ENCODE measurements at places on chromosomes 3 and 15.

DNA sequence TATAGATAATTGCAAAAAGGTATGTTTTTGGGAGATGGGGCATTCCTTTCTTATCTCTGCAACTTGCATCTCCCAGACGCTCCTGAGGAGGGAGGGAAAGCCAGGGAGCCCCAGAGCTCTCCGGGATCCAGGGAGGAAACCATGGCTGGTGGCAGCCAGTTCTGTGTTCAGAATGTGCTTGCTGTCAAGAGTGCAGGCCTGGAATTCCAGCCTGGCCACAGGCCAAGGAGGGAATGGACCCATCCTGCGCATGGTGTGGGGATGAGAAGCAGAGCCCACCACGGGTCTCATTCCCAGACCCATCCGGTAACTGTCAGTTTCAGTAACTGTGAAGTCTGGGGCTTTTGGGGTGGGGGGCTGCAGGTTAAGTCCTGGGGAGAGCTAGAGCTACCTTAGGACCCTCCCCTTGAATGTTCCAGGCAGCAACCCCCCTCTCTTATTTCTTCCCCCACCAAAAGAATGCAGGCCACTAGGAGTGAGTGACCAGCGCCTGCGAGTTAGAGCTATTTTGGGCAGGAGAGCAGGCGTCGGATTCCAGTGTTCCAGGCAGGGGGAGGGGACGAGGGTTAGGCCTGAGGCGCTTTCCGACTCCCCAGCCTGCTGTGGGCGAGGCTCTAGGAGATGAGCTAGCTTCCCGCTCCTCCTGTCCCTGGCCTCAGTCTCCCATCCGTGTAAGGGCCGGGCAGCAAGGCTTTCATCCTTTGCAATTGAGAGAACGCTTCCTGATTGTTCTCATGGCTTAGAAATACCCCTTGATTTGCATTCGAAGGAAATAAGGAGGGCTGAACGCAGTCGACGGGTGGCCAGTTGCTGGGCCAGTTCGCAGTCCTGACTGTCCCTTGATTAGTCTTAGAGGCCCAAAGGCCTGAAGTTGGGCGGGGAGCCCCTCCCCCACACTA lies 781 bp upstream of the DAG1 start:
- DNase-seq = no peak

- DNase-seq = no peak
These were observed 18.4 kb upstream of the BUB1B start for GRCh38 chr15:40142428-40142827.

DNA sequence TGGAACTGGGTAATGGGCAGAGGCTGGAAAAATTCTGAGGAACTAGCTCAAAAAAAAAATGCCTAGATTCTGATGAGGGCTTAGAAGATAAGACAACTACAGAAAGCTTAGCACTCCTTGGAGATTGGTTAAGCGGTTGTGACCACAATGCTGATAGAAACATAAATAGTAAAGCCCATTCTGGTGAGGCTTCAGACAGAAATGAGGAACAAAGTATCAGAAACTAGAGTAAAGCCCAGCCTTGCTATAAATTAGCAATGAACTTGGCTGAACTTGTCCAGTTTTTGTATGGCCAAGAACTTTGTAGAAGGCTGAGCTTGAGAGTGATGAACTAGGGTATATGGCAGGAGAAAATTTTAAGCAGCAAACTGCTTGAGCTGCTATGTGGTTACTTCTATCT lies 25.4 kb downstream of the GOLGB1 start:
- DNase-seq = no peak

DNA sequence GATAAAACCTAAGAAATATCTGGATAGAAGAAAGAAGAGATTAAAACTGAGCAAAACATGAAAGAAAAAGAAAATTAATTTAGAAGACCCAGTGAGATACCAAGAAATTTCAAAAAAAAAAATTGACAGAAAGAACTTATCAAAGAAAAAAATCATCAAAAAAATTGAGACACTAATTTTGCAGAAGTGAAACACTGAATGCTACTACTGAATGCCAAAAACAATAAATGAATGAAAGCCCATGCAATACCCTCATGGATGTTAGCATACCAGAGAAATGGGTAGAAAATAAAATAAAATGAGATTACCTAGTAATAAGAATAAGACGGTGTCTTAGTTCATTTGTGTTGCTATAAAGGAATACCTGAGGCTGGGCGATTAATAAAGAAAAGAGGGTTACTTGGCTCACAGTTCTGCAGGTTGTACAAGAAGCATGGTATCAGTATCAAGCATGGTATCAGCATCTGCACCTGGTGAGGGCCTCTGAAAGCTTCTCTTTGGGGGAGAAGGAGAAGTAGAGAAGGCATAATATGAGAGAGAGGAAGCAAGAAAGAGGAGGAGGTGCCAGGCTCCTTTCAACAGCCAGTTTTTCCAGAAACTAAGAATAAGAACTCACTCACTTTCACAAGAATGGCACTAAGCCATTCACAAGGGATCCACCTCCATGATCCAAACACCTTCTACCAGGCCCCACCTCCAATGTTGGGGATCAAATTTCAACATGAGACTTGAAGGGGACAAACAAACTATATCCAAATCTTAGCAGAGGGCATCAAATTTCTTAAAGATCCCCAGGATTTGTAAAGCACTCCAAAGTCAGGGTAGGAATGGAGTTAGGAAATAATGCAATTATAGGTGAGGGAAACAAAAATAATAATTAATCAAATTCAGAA lies 73.2 kb downstream of the BTLA start:
- no peak for DNase-seq

- no peak for DNase-seq
These were observed 51.3 kb downstream of the LRIG1 start for GRCh38 chr3:66449411-66449974.

DNA sequence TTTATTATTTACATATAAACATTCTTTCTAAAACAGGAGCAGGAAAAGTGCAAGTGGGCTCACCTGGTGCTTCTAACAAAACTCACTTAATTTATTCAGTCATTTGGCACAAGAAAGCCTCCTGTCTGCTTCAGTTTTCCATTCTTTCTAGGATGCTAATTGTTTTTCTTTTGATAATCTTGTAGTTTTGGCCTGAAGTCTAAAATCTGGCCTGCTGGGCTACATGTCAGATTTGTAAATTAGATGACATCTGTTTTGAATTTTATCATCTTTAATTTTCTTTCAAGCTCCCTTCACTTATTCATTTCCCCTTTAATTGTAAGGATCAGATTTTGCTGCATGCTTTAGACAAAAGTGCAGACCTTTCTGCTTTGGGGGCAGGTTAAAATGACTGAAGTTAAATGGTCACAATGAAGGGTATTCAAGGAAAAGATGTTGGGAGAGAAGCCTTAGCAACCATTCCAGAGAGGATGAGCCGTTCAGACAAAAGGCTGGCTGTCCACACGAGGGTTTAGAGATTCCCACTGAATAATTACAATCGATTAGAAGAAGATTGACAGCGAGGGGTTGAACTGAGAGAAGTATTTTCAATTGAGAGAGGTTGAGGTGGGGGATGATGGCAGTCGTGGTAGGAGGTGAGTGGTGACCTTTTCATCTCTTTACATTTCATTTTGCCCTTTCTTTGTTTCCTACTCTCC lies 59.9 kb upstream of the PTX3 start:
- DNase-seq = no peak

GRCh38 chr3:4994823-4995499 lies 15.7 kb downstream of the BHLHE40 start:
- no peak for DNase-seq
